ENCODE measurements at places on chromosomes 2 and 18.

- DNase-seq = no peak
These were observed 670.0 kb upstream of the CDH2 start for GRCh38 chr18:28846958-28847357.

GRCh38 chr2:238256594-238257104, 16.8 kb upstream of the HES6 start:
- peak; percentile 75 for DNase-seq

DNA sequence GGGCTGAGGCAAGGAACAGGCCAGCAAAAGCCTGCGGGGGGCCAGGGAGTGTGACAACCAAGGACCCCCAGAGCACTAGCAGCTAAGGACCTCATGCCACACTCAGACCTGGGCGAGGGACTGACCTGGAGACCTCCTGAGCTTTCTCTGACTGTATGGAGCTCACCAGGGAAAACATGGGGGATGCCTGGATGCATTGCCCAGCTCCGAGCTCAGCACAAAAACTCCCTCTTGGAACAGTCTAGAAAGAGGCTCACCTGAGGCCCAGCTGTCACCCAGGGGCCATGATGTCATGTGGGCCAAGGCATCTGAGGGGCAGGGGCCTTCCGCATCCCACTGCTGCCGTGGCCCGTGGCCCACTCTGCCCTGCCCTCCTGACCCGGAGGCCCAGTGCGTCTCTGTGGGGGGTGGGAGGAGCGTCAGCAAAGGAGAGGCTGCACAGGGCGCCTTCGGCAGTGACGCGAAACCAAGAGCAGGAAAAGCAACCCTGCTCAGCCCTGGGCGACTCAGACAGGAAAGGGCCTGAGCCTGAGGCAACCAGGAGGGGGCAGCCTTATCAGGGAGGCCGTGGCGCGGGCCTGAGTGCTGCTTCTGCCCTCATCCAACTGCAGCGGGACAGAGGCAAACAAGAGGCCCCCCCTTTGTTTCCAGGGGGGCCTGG, 57.3 kb upstream of the ALPP start:
- peak; percentile 75 for DNase-seq

DNA sequence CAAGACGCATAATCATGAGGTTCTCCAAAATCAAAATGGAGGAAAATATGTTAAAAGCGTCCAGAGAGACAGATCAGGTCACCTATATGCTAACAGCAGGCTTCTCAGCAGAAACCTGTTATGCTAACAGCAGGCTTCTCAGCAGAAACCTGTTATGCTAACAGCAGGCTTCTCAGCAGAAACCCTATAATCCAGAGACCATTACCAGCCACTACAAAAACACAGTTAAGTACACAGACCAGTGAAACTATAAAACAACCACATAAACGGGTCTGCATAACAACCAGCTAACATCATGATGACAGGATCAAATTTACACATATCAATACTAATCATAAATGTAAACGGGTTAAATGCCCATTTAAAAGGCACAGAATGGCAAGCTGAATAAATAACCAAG, 1548.4 kb upstream of the TMEFF2 start:
- DNase-seq = no peak

GRCh38 chr2:216031960-216032689, 18.8 kb upstream of the MREG start:
- DNase-seq = no peak

GRCh38 chr2:66435549-66435875, 587 bp downstream of the MEIS1 start:
- DNase-seq = no peak

- DNase-seq = no peak
These were observed 61.2 kb upstream of the IGFBP2 start for GRCh38 chr2:216571909-216572513.

DNA sequence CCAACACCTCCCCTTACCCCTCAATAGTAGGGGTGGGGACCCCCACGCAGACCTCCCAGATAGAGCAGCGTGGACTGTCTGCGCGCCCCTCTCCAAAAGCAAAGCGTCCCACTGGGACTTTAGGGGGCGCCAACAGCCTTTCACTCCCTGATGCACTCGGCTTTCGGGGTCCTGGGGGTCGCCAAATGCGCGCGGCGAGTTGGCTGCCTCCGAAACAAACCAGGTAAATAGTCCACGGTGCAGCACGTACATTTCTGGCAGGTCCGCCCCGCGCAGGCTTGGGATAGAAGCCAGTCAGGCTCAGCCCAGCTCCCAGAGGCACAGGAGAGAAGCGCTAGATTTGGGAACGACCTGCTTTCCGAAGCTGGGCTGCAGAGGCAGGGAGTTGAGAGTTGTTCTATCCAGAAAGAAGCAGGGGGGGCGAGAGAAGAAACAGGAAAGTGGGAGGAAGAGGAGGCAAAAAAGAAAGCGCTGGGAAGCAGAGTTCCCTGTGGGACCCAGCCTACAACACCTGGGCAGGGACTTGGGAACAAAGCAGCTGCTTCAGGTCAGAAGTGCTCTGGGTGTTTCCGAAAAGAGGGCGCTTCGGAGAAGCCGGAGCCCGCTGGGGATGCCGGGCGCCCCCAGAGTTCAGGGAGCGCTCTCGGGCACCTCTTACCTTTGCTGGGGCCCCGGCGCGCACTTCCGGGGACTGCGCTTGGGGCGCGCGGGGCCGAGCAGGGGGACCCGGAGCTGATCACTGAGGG, 544 bp downstream of the EVA1A start:
- peak; percentile 9 for DNase-seq

DNA sequence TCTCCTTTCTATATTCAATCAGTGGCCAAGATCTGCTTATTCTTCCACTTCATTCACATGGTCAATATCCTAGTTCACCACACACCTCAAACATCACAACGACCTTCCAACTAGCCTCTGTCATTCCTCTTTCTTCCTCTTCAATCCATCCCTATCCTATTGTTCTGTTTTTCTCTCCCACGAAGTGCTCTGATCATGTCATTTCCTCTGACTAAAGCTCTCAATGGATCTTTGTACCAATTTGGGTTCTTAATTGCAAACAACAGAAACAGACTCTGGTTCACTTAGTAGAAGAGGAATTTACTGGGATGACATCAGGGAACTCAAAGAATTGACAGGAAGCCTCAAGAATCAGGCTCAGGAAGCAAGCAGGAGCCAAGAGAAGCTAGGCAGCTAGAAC, 23.5 kb downstream of the WNT10A start:
- no peak for DNase-seq

DNA sequence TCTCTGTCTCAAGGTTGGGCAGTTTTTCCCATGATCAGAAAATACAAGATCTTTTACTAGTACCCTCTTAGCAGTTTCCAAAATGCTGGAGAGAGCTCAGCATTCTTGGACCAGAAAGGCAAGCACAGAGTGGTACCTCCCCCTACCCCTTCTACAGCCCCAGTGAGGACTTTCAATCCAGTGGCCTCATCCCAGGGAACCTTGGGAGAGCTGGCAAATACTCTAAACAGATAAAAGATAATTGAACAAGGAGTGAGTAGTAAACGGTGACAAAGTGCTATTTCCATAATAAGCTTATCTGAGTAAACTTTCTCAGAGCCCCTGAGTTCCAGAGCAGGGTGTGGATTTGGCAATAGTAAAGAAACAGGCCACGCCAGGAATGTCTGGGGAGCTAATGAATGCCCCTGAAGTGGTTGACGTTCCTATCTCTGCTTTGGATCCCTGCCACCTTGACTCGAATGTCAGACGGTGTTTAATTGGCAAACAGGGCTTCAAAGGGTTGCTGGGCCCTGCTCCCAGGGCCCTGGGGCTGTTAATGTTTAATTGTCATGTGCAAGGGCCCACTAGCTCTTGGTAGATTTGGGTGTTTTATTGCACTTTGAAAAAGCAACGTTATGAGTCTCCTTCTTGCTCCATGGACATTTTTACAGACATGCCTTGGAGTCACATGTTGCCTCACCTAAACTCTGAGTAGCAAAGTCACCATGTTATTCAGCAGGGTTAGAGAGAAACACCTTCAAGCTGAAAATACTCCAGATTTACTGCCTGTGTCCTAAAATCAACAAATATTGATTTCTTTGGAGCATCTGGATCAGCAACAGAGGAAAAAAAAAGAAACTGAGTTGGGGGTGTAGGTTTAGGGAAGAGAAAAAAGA, 239.9 kb downstream of the CYRIA start:
- DNase-seq = no peak

- DNase-seq = no peak
These were observed 284.7 kb downstream of the LRRTM1 start for GRCh38 chr2:80019571-80020460.

- DNase-seq = no peak
These were observed 295.2 kb downstream of the NBAS start for GRCh38 chr2:15265889-15266288.

GRCh38 chr2:28334527-28334894, 58.1 kb upstream of the FOSL2 start:
- no peak for DNase-seq

DNA sequence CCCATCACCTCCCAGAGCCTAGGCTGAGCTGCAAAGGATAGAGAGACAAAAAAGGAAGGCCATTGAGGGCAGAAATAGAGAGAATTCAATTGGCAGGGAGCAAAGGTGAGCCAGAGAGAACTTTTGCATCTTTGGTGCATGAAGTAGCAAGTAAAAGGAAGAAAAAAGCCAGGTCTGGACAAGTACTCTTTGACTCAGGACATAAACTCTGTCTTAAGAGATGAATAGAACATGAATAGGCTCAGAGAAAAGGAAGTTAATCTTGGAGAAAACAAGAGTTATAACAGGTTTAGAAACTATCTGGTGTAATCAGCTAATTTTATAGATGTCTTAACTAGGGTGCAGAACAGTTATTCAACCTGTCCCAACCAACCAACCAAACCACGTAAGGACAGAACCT, 95.2 kb downstream of the CNTNAP5 start:
- no peak for DNase-seq

DNA sequence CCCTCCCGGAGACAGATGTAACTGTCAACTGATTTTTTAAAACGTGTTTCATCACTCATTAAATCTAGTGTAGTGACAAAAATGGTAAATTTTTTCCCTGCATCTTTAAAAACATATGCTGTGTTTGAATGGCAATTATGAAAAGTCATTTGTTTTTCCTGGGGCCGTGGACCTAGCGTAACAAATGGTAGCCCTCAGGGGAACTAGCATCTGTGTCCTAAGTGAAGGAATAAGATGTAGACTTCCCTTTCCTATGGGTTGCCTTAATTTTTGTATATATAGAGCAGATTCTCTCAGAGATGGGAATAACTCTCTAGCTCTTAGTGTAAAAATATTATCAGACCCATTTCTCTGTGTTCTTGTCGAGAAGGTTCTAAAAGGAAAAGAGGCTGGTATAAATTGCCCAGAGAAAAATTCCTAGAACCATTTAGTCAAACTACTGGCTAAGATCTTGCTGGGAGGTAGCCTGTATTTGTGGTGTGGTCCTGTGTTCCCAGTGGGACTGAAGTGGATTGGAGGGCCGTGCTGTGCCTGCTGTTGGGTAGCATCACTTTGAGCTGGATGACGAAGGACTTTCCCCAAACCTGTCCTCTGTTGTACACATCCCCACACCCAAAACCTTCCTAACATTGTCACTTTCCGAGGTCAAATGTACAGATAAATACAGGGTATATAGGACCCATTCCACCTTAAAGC, 85.8 kb downstream of the LIMS1 start:
- no peak for DNase-seq

- peak; percentile 51 for DNase-seq
These were observed 50.6 kb upstream of the STAT1 start for GRCh38 chr2:191064590-191064989.

- DNase-seq = no peak
These were observed 81.9 kb upstream of the MAPRE2 start for GRCh38 chr18:34959211-34959829.

GRCh38 chr2:61220768-61221167, 58.8 kb downstream of the C2orf74 start:
- no peak for DNase-seq

GRCh38 chr2:38093527-38094165, 17.7 kb upstream of the CYP1B1 start:
- no peak for DNase-seq

DNA sequence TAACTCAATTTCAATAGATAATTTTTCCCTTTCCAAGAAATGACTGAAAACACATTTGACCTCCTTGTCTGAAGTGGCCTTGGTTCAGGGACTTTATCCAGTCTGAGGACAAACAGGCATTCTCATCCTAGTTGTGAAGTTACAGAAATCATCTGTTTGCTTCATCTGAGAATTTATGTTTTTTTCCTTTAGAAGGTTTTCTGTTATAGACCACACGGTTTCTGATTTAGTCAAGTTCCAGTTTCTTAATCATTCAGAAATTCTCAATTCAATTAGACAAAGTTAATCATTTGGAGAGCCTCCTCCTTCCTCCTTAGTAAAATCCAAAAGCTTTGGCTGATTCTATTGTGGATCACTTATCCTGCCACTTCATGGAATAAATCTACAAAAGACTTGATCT, 60.9 kb downstream of the ICOS start:
- no peak for DNase-seq

- DNase-seq = no peak
These were observed 10.6 kb upstream of the IHH start for GRCh38 chr2:219071131-219071816.

DNA sequence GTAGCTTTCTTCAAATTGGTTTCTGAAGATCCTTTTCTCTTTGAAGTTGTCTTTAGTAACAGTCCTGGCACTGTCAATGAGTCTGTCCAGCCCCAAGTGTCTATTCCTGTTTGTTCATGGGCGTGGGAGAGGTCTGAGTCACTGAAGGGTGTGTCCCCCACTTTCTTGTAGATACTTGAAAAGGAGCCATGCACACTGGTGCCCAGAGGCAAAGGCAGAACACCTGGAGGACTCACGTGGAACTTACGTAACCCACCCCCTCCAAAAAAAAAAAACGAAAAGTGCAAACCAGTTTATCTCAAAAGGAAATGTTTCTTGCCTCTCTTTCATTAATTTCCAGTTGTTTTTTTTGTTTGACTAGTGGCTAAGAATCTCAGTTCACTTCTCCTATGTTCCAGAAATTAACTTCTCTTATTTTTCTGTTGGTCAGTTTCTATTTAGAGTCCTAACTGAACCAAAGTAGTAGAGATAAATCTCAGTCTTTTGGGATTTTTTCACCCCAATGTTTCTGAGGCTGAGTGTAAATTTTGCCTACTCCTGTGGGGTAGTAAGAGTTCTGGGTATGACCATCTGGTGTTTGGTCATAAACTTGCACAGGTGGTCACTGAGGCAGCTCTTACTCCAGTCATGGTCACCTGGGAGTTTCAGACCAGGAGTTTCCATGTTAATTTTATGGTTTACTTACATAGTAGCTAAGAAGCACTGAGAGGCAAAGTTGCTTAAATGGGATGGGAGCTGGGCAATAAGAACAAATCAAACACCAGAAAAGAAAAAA, 54.9 kb downstream of the DSC3 start:
- DNase-seq = no peak

All from stimulated activated naive CD8-positive, alpha-beta T cell treated with anti-CD3 and anti-CD28 coated beads, Interleukin-15, Interleukin-2, amounts not matched to agents 100 U/mL and 50 U/mL, for 24 hours (primary cell).